ENCODE measurements at places on chromosomes 11 and 22. TPM values are rescaled to one million over a fixed set of nuclear protein-coding genes. Genes with fewer than 3 reads are reported as not detected.

The DLG2 gene
- 111 TPM for total RNA-seq

GRCh38 chr11:35905646-35906276, 38.1 kb upstream of the LDLRAD3 start:
- DNase-seq = no peak
- no peaks in the 10 kb centered on the region for H3K36me3 ChIP-seq
- no peaks in the 10 kb centered on the region for H3K27me3 ChIP-seq
- H3K27ac ChIP-seq = peak overlapping the region; percentile 37

- no peak for DNase-seq
- H3K27me3 ChIP-seq = no peaks in the 10 kb centered on the region
- peaks cover 51% of the 10 kb centered on the region for H3K36me3 ChIP-seq
- no peak overlapping the region for H3K27ac ChIP-seq
- peaks cover 12% of the 10 kb centered on the region for H3K4me1 ChIP-seq
- no peak overlapping the region for H3K4me3 ChIP-seq
Measured at GRCh38 chr22:31844941-31845340, 91.1 kb downstream of the DEPDC5 start.

The TTC36 gene
- 1.6 TPM for total RNA-seq

The MRPL49 gene
- 36.7 TPM for total RNA-seq

Measured in spinal cord (tissue), 10 donors.